GM13977 (cell line): ENCODE measurements at places on chromosomes 2 and 18.
A peak's percentile ranks its signal among the peaks of the same experiment; 100 is the strongest.

- DNase-seq, result no peak
Observed at GRCh38 chr2:231665245-231666170, 42.8 kb upstream of the PTMA start.

DNA sequence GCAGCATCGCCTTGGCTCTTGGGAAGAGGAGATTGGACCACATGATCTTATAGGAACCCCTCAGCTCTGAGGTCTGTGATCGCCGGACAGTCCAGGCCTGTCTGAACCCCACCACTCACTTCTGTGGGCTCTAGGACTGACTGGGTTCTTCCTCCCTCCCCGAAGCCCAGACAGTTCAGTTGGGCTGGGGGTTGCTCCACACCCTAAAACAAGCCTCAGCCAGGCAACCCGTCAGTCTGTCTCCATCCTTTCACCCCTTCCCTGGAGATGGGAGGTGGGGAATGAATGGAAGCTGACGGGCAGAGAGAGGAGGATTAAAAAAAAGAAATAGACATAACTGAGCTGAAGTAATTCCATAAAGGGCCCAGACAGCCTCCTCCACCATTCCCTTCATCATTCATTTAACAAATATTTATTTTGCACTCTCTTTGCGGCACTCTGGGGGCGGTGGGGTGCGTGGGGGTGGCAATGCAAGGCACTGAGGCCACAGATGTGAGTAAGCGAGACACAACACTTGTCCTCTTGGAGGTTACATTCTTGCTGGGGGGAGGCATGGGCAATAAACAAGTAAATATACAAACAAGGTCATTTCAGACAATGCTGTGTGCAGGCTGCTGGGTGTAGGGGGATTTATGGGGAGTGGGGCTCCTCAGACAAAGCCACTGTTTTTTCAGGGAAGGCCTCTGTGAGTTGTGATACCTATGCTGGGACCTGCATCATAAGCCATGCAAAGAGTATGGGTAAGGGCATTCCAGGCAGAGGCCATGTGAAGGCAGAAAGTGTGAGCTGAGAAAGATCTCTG, 12.9 kb downstream of the WNT10A start:
- DNase-seq, result peak; percentile 15

- no peak for DNase-seq
Observed at GRCh38 chr2:21966139-21966538, 842.4 kb downstream of the TDRD15 start.

- no peak for DNase-seq
Observed at GRCh38 chr18:59514203-59514602, 155.1 kb upstream of the LMAN1 start.

DNA sequence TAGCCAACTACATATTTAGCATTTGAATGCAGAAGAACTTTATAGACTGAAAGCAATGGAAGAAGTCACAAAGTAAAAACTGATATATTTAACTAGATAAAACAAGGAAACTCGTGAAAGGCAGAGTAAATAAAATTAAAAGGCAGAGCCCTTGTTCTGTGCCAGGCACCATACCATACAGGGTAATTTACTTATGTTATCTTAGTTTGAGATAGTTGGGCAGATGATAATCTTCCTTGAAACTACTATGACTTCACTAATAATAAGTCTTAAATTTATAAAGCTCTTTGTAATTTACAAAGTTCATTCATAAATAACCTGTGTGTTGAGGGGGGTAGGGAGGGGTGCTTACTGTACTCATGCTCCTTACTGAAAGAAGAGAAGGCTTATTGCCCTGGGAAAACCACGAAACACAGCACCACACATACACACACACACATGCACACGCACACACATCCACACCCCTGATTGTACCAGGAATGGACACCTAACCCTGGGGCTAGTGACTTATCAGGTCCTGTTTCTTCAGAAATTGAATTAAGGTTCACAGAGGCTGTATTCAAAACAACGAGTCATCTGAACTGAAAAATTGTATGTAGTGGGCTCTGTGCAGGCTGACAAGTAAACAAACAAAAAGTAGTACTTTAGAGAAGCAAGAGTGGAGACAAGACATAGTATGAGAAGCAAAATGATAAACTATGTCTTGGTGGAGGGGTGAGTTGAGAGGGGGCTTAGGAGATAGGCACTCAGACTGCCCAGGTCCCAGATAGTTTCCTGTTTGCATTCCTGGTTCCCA, 38.1 kb downstream of the AGFG1 start:
- DNase-seq, result no peak

DNA sequence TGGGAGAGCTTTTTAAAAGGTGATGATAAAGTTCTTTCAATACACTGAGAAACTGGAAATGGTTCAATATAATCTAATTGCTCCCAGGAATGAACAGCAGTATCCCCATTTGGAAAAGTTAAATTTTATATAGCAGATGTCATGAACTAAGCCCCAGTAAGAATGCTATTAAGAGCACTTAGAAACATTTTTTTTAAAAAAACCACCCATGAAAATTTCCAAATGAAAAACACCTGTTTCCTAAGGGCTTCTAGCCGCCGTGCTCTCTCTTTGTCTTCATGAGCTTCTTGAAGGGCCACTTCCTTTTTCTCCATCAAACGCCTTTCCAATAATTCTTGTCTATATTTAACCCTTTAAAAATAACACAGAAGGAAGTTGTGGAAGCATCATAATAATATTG, 77.0 kb downstream of the UPP2 start:
- DNase-seq, result no peak

- no peak for DNase-seq
Observed at GRCh38 chr2:75241696-75242095, 42.4 kb upstream of the TACR1 start.

DNA sequence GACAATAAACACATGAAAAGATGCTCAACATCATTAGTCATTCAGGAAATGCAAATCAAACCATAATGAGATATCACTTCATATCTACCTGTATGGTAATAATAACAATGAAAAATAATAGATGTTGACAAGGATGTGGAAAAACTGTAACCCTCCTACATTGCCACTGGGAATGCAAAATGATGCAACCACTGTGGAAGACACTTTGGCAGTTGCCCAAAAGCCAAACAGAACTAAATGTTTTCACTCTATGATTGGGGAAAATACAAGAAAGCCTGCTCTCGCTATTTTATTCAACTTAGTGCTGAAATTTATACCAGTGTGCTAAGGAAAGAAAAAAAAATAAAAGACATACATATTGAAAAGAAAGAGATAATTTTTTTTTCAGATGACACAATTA, 934.5 kb downstream of the CNTNAP5 start:
- no peak for DNase-seq

DNA sequence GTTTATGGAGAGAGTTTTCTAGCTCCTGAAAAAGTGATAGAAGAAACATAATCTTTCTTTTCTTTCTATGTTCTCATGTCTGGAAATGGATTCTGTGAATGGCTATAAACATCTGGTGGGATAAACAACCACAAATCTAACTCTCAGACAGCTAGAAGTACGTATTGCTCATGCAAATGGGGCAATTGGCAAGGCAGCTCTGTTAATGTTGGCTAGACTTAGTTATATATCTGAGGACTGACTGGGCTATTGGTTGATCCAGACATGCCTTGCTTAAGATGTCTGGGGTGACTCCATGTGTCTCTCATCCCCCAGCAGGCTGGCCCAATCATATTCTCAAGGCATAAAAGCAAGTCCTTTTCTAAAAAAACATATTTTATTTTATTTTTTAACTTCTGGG, 939.2 kb upstream of the NRXN1 start:
- DNase-seq, result no peak

- no peak for DNase-seq
Observed at GRCh38 chr18:50663626-50664441, 103.9 kb downstream of the MAPK4 start.

DNA sequence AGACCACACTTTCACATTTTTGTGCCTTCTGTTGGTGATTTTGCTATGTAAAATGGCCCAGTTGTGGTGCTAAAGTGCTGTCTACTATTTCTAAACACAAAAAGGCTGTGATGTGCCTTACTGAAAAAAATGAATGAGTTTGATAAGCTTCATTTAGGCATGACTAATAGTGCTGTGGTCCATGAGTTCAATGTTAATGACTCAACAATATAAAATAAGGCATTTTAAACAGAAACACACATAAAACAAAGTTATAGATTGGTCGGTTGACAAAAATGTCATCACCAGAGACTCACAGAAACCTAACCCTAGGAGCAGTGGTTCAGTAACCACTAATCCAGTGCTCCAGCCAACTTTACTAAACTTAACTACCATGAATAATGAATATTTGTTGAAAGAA, 160.0 kb downstream of the DNAH6 start:
- DNase-seq, result no peak

DNA sequence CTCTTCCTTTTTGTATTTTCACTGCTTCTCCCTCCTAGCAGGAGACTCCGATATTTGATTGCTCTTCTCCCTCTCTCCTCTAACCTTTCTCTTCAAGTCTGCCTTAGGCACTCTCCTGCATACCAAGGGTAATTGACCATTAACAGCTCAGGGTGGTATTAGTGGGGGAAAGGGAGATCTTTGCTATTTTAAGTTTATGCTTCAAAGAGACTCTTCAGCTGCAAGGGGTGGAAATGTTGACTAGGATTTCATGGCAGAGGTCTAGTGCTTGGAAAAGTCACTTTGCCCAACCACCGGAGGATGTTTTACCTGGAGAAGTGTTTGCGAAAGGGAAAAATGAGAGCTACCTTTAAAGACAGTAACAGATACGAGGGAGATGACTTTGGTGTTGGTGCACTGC, 453.7 kb downstream of the SLC4A3 start:
- DNase-seq, result no peak

DNA sequence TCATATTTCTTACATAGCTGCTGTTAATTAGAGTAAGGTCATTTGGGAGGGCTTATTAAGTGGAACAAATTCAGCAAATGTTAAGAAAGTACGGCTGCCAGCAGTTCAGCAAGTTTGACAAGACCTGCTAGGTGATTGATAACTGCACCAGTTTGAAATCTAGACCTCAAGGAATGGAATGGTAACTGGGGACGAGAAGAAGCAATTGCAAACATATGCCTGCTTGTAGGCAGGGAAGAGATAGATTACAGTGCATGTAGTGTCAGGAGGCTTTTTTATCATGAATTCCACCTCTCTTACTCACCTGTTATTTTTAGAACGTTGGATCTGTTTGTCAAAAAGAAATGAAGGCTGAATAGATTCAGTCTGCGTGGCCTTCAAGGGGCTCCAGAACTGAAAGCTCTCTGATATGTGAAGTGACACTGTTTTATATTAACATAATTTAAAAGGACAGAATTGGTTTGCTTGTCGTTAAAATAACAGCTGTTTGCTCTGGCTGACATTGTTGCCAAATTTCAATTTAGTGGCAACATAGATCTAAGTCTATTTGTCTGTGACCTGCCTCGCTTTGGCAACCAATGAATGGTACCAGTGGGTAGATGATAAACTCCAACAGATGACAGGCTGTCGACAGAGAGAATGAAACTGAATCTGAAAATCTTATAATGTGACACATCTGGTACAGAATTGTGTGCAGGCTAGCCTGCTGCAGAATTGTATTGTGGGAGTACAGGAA, 199.3 kb downstream of the ZNF407 start:
- peak; percentile 43 for DNase-seq

DNA sequence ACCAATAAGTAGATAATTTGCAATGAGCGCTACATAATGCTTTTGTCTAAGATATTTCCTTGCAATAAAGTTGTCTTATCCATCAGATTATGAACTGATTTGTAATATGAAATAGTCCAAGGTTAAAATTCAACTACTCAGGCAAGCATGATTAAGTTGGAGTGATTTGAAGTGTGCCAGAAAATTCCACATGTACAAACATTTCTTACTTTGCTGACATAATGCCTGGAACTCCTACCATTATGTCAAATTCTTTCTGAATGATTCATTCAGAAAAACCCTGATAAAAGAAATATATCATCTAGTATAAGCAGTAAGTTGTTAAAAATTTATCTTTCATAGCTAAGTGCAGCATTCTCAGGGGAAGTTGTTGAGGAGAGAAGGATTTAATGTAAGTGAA, 87.3 kb downstream of the CBLN2 start:
- DNase-seq, result no peak

- DNase-seq, result no peak
Observed at GRCh38 chr2:201883606-201884369, 77.5 kb downstream of the CDK15 start.

- DNase-seq, result no peak
Observed at GRCh38 chr18:26826656-26827235, 38.8 kb downstream of the AQP4 start.
